Smooth muscle cell of bladder (primary cell): ENCODE measurements at places on chromosomes 11 and 22. TPM values are rescaled to one million over a fixed set of nuclear protein-coding genes. Genes with fewer than 3 reads are reported as not detected.

C11orf58 gene
- total RNA-seq = 231 and 244 TPM in 2 replicates

MAP6 gene
- 1.4 and 1.8 TPM in 2 replicates for total RNA-seq

LMO2 gene
- 0.09 and 0.14 TPM in 2 replicates for total RNA-seq

OR51B4 gene
- not detected in 2 replicates for total RNA-seq

DUSP8 gene
- under 0.01 and 0.09 TPM in 2 replicates for total RNA-seq

OR52K2 gene
- not detected in 2 replicates for total RNA-seq
